ENCODE measurements at places on chromosomes 13 and 19.

- no peak for DNase-seq
Observed at GRCh38 chr13:26988059-26988769, 183.4 kb downstream of the USP12 start.

DNA sequence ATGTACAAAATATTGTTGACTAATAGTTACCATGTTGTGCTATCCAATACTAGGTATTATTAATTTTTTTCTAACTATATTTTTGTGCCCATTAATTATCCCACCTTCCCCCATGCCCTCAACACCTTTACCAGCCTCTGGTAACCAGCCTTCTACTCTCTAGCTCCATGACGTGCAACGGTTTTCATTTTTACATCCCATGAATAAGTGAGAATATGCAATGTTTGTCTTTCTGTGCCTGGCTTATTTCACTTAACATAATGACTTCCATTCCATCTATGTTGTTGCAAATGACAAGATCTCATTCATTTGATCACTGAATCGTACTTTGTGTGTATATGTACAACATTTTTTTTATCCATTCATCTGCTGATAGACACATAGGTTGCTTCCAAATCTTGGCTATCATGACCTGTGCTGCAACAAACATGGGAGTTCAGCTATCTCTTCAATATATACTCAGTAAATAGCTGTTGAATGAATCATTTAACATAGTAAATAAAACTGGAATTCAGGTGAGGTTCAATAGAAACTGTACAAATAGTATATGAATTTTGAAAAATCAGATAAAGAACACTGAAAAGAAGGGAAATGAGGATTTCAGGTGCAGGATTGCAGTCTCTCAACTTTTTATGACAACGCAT is 509.0 kb upstream of the MIR17HG start:
- no peak for DNase-seq

GRCh38 chr19:6996810-6997209 is 24.4 kb downstream of the MBD3L2B start:
- DNase-seq, result no peak

- no peak for DNase-seq
Observed at GRCh38 chr13:103525530-103525929, 459.3 kb upstream of the SLC10A2 start.

GRCh38 chr13:50529154-50529882 is 314.2 kb downstream of the DLEU7 start:
- DNase-seq, result no peak

DNA sequence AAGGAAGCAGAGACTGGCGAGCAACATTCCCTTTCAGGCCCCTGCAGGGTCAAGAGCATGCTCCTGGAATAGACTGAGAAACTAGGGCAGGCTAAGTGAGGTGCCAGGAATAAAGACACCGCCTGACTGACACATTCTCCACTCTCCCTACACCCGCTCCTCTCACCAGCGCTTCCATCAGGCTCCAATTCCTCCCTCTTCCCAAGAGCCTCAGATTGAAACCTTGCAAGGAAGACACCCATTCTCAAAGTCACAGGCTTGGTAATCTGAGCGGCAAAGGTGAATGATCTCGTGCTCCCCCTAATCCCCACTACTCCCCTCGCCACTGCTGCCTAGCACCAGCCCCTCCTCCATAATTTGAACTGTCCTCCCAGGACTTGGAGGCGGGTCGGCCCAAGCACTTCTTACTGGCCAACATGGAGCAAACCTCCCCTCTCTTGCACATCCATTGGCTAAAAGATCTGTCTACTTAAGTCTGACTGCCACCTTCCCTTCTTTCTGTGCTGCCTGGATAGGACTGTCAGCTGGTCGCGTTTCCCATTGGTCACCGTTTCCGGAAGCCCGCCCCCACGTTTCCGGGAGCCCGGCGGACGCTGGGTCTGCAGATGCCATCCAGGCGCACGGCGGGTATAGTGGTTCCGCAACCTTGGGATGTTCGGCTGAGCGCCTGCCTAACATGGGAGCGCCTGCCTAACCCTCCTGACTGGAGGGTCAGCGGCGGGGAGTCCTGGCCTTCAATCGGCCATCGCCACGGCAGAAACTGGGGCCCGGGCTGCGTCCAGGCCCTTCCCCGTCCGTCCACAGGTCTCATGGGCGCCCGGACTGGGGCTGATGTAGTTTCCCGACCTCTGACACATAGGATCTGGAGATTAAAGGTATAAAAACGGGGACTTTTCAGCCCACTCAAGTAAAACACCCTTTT is 33.6 kb downstream of the ZNF383 start:
- DNase-seq, result no peak
